Vagina (tissue), 2 donors: ENCODE measurements at places on chromosomes 11 and 22. TPM values are rescaled to one million over a fixed set of nuclear protein-coding genes. Genes with fewer than 3 reads are reported as not detected.

DNA sequence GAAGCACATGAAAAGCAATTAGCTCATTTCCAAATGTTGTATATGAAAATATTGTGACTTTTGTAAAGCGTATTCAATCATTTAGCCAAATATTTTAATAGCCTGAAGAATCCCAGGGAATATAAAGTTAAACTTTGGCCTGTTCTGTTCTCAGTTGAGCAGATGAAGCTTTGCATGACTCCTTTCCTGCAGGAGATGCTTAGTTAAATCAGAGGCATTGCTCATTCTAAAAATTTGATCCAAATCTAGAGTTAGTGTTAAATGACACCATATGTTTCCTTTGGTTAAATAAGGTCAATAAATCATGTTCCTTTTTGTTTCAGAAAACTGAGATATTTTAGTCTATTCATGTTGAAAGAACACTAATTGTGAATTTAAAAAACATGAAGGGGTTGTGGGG, 51.2 kb upstream of the BIRC3 start:
- no peaks in the 10 kb centered on the region for H3K36me3 ChIP-seq
- DNase-seq = no peak
- no peak overlapping the region for H3K27ac ChIP-seq
- H3K4me3 ChIP-seq = no peak overlapping the region
- H3K27me3 ChIP-seq = no peaks in the 10 kb centered on the region
- peaks cover 23% of the 10 kb centered on the region for H3K4me1 ChIP-seq

- no peaks in the 10 kb centered on the region for H3K27me3 ChIP-seq
- no peak for DNase-seq
These were observed 54.1 kb downstream of the CELSR1 start for GRCh38 chr22:46483353-46483752.

DNA sequence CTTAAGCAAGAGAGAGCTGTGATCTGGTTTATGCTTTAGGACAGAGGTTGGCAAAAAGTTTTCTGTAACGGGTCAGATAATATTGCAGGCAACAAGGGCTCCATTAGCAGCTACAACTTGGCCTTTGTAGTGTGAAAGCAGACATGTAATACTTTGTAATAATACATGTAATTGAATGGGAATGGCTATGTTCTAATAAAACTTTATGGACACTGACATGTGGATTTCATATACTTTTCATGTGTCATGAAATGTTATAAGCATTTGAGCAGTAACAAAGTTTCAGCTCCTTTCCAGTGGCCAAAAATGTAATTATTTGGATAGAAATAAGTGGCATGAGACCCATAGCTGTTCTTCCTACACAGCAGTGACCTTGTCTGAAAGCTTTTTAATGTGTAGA, 3.1 kb downstream of the DYNC2H1 start:
- H3K4me1 ChIP-seq = peaks cover 27% of the 10 kb centered on the region
- H3K27ac ChIP-seq = no peak overlapping the region
- DNase-seq = no peak
- H3K27me3 ChIP-seq = no peaks in the 10 kb centered on the region
- no peak overlapping the region for H3K4me3 ChIP-seq

- no peaks in the 10 kb centered on the region for H3K27me3 ChIP-seq
- H3K4me1 ChIP-seq = no peaks in the 10 kb centered on the region
- H3K36me3 ChIP-seq = no peaks in the 10 kb centered on the region
- no peak for DNase-seq
- no peak overlapping the region for H3K27ac ChIP-seq
These were observed 48.8 kb downstream of the CWF19L2 start for GRCh38 chr11:107408762-107409211.

Gene MS4A15
- total RNA-seq = not detected

GRCh38 chr11:66663741-66664296, 13.9 kb downstream of the RBM4B start:
- no peak overlapping the region for H3K4me3 ChIP-seq
- no peaks in the 10 kb centered on the region for H3K4me1 ChIP-seq
- no peak overlapping the region for H3K27ac ChIP-seq

GRCh38 chr11:113249786-113250185, 64.6 kb upstream of the TTC12 start:
- H3K36me3 ChIP-seq = no peaks in the 10 kb centered on the region
- no peaks in the 10 kb centered on the region for H3K27me3 ChIP-seq
- no peaks in the 10 kb centered on the region for H3K4me1 ChIP-seq
- no peak overlapping the region for H3K4me3 ChIP-seq
- DNase-seq = no peak

DNA sequence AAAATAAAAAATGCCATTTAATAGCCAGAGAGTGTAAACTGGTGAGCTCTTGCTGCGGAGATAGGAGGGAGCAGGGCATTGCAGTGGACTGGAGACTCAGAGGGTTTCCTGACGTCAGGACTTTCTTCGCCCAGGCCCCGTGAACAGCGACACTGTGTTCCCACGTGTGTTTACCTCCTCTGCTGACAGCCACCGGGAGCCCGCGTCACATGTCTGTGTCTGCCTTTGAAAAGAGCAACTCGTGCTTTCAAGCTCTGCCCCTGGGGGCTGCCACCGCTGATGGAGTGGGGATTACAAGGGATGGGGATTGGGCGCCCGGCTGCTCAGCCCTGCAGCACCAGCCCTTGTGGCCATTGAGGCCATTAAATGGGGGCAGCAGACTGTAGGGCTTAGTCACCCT, 3.3 kb downstream of the TANGO2 start:
- H3K4me3 ChIP-seq = no peak overlapping the region
- DNase-seq = no peak
- no peak overlapping the region for H3K27ac ChIP-seq
- peaks cover 25% of the 10 kb centered on the region for H3K4me1 ChIP-seq
- no peaks in the 10 kb centered on the region for H3K36me3 ChIP-seq

Gene BLID
- total RNA-seq = 5.9 TPM

- peak overlapping the region; percentile 30 for H3K27ac ChIP-seq
- H3K4me3 ChIP-seq = peak overlapping the region; percentile 19
- H3K36me3 ChIP-seq = no peaks in the 10 kb centered on the region
- no peak for DNase-seq
- peaks cover 51% of the 10 kb centered on the region for H3K4me1 ChIP-seq
These were observed 18.5 kb upstream of the CBX7 start for GRCh38 chr22:39170825-39171622.

DNA sequence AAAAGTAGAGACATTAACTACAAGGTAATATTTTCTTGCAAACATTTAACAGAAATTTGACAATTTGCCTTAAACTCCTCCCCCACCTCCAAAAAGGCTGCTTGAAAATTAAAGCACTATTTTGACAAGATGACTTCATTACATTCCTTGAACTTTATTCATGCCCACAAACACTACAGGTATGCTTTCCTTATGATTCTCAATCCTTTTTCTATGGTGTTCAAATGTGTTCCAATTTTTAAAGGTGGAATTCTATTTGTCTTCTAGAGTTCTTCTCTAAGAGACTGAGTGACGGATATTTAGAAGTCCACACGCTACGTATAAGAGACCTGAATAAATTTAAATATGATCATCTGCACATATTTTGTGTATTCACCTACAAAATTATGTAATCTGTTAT, 69.4 kb downstream of the MRTFA start:
- no peak overlapping the region for H3K27ac ChIP-seq
- DNase-seq = no peak
- H3K4me1 ChIP-seq = peaks cover 14% of the 10 kb centered on the region
- H3K36me3 ChIP-seq = no peaks in the 10 kb centered on the region
